RWPE1 (cell line): ENCODE measurements at places on chromosomes 12 and 14.
A peak's percentile ranks its signal among the peaks of the same experiment; 100 is the strongest.

- no peak for DNase-seq
Measured at GRCh38 chr12:89603678-89604077, 77.8 kb upstream of the POC1B start.

- DNase-seq: peak; percentile 13
Measured at GRCh38 chr14:56271970-56272369, 153.8 kb downstream of the PELI2 start.

DNA sequence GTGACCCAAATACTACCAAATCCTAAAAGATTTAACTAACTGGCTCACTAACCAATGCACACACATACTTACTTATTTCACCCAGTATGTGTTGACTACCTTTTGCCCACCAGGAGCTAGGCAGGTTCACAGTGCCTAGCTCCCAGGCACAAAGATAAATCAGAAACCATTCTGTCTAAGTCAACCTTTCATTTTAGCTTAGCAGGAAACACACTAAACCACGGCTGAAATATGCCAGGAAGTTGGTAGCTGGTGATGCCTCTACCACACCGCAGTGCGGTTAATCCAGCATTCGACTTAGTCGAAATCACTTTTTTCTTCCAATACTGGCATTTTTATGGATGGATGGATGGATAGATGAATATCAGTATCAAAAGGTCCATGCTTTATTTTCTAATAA, 597.7 kb downstream of the DIO2 start:
- DNase-seq: no peak

- no peak for DNase-seq
Measured at GRCh38 chr12:124713041-124713435, 145.6 kb upstream of the NCOR2 start.

DNA sequence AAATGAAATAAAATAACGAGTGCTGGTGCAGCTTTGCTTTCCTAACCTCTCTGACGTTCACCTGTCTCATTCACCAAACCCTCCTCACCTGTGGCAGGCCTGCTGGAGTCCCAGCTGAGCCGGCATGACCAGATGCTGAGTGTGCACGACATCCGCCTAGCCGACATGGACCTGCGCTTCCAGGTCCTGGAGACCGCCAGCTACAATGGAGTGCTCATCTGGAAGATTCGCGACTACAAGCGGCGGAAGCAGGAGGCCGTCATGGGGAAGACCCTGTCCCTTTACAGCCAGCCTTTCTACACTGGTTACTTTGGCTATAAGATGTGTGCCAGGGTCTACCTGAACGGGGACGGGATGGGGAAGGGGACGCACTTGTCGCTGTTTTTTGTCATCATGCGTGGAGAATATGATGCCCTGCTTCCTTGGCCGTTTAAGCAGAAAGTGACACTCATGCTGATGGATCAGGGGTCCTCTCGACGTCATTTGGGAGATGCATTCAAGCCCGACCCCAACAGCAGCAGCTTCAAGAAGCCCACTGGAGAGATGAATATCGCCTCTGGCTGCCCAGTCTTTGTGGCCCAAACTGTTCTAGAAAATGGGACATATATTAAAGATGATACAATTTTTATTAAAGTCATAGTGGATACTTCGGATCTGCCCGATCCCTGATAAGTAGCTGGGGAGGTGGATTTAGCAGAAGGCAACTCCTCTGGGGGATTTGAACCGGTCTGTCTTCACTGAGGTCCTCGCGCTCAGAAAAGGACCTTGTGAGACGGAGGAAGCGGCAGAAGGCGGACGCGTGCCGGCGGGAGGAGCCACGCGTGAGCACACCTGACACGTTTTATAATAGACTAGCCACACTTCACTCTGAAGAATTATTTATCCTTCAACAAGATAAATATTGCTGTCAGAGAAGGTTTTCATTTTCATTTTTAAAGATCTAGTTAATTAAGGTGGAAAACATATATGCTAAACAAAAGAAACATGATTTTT, 17.1 kb upstream of the AMN start:
- no peak for DNase-seq

DNA sequence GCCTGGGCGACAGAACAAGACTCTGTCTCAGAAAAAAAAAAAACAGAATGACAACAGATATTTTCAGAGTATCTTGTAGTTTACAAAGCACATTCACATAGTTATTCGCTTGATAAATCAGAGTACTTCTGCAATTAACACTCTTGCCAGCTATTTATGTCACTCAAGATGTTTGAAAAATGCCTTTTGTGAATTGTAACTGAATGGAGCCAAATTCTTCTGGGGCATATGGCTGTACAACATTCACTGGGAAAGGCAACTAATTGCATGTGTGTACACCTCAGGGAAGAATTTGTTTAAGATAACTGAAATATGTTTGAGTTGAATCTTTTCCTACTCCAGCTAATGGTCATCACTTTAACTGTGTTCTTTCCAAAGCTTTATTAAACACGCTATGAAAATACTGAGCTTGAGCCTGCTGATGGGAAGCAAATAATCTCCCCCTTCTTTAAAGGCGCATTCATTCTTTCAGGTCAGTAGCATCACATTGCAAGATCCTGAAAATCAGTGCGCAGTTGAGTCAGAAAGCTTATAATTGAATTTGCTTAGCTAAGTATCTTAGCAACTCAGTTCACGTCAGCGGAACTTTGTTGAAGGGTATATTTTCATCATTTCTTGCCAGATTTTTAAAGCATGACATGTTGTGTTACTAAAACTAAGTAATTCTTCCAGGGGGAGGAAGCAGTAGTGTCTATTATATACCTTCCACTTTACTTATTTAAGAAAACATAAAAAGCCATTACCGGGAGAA, 66.6 kb downstream of the SINHCAF start:
- DNase-seq: no peak

DNA sequence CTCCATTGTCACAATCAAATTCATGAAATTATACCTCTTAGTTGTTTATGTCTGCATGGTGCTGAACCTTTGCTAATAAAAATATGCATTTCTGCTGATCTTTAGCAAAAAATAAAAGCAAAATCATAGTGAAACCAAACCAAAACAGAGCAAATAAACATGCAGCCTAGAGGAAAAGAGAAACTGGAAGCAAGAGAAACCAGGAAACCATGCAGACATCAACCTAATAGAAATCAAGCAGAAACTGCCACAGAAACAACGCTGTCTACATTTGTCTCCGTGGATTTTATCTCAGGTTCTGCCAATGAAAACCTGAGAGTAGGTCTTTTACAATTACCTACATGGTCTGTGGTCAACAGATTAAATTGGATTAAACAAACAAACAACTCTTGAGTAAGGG, 173.7 kb downstream of the SYT10 start:
- no peak for DNase-seq

- DNase-seq: no peak
Measured at GRCh38 chr14:75847584-75847983, 134.2 kb downstream of the TGFB3 start.
